ENCODE measurements at places on chromosomes 1 and 21. TPM values are rescaled to one million over a fixed set of nuclear protein-coding genes. Genes with fewer than 3 reads are reported as not detected.

DNA sequence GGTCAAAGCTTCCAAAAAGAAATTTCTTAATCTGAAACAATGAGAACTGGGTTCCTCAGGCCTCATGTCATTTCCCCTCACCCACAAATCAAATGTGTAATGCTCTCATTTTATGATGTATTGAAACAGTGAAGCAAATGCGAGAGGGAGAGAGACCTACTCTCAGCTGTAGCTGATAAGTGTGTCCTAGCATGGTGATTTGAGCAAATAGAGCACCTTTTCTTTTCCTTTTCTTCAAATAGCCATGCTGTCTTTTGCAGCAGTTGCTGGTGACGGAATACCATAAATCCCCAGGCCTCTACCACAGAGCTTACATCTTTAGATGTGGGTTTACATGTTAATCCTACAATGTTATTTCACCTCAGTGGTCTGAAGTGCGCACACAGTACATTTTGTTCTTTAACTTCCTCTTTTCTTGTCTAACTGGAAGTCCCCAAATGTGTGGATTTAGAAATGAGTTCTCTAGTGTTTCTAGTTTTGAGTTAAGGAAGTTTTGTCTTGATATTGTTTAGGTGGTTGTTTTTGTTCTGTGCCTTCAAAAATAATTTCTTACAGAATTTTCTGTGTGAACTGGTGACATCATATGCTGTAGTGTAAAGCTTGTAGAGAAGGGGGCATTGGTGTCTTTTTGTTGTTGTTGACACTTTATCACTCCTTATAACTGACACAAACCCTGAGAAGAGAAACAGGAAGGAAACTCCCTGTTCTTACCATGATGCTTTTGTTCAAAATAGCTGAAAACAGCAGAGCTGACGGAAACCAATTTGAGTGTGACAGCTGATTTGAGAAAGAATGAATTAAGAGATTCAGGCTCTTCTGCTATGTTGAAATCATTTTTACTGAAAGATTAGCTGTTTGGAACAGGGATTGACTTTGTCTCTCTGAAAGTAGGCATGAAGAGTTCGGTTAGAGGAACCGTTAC, 12.2 kb downstream of the SMAP2 start:
- H3K4me3 ChIP-seq: peak overlapping the region; percentile 22
- H3K27ac ChIP-seq: peak overlapping the region; percentile 91
- no peak for DNase-seq
- peaks cover 90% of the 10 kb centered on the region for H3K4me1 ChIP-seq
- H3K36me3 ChIP-seq: no peaks in the 10 kb centered on the region
- no peaks in the 10 kb centered on the region for H3K27me3 ChIP-seq

- H3K27ac ChIP-seq: no peak overlapping the region
- no peaks in the 10 kb centered on the region for H3K27me3 ChIP-seq
- H3K36me3 ChIP-seq: no peaks in the 10 kb centered on the region
- H3K4me3 ChIP-seq: no peak overlapping the region
- no peak for DNase-seq
Observed at GRCh38 chr1:108858230-108858950, 1.5 kb upstream of the AKNAD1 start.

DNA sequence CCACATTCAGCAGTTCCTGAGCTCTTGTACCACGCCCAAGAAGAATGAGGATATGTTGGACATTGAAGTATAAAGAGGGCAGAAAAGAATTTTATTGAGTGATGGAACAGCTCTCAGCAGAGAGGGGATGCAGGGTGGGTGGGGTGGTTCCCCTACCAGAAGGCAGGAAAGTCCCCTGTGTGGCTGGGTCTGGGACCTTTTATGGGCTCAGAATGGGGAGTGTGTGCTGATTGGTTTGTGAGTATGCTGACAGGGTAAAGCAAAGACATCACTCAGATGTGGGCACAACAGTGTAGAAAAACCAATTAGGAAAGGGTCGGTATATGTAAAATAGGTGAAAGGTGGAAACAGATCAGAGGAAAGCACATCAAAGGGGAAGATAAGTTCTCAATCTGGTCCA, 62.2 kb downstream of the SGIP1 start:
- H3K27ac ChIP-seq: no peak overlapping the region
- no peaks in the 10 kb centered on the region for H3K4me1 ChIP-seq
- H3K36me3 ChIP-seq: no peaks in the 10 kb centered on the region
- no peak overlapping the region for H3K4me3 ChIP-seq
- H3K27me3 ChIP-seq: no peaks in the 10 kb centered on the region
- no peak for DNase-seq

DNA sequence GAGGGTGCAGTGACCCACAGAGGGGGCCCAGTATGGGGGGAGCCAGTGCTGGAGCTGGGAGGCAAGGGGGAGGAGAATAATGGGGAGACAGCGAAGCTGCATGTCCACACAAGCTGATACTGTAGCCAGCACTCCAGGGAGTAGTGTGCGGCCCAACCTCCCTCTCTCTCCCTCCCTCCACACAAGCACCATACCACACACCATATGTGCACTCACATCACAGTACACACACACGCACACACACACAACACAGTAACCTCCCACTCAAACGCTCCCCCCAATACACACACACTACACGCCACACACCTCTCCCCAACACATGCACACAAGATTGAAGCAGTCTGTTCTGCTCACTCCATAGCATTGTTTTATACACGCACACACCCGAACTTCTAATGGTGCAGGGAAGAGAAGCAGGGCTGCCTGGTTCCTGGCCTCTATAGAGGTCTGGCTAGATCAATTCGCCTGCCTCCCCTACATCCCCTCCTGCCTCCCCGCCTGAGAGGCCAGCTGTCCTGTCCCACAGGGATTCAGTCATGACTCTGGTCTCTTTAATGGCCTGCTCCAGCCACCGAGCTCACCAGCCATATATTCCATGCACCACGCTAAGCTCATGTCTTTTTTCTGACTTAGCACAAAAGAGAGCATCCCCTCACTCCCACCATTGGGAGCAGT, 3.8 kb downstream of the NCDN start:
- H3K36me3 ChIP-seq: peaks cover 25% of the 10 kb centered on the region
- H3K27me3 ChIP-seq: no peaks in the 10 kb centered on the region
- peaks cover 15% of the 10 kb centered on the region for H3K4me1 ChIP-seq

GRCh38 chr1:22500471-22500870, 48.8 kb downstream of the ZBTB40 start:
- no peak overlapping the region for H3K27ac ChIP-seq
- no peak overlapping the region for H3K4me3 ChIP-seq
- H3K27me3 ChIP-seq: no peaks in the 10 kb centered on the region
- H3K4me1 ChIP-seq: peaks cover 22% of the 10 kb centered on the region

DNA sequence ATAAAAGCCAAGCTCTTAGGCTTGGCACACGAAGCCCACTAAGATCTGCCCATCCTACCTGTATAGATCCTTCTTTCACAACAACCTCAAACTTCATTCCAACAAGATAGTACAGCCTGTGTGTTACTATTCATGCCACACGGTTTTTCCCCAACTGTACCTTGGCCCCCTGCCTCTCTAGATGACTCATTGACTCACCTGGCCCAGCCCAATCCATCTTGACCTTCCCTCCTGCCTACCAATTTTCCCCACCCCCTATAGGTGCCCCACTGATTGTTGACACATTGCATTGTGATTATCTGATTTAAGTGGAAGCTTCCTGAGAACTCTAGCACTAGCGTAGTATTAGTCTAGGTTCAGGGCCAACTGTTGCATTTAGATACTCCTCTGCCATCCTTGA, 2.0 kb upstream of the CD101 start:
- H3K36me3 ChIP-seq: no peaks in the 10 kb centered on the region
- DNase-seq: no peak
- no peak overlapping the region for H3K4me3 ChIP-seq
- no peak overlapping the region for H3K27ac ChIP-seq

DNA sequence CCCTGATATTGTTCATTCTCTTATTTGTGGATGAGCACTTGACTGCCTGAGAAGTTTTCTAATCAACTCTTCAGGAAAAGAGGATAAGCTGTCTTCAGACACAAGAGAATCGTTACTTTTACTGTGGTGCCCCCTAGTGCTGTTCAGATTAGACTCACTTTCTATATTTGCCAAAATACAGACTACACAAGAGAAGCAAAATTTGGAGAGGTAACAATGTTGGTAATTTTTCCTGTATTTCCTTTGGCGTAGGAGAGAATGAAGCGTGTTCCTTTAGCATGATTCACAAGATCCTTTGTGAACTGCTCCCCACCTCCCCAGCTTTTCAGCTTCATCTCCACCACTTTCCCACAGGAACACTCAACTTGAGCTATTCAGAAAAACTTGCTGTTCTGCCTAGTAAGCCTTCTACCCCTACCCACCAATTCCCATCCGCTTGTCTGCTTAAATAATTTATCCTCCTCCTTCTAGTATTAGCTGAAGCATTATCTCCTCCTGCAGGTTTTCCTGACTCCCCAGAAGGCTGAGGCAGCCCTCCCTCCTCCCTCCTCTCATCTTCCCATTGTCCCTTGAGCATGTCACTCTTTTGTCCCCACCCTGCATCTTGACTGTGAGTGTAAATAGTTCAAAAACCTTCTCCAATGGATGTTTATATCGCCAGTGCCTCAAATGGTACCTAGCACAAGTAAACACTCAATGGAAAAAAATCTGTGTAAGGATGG, 4.5 kb downstream of the TNFSF4 start:
- no peak overlapping the region for H3K27ac ChIP-seq
- no peaks in the 10 kb centered on the region for H3K36me3 ChIP-seq
- H3K4me3 ChIP-seq: no peak overlapping the region
- no peak for DNase-seq

DNA sequence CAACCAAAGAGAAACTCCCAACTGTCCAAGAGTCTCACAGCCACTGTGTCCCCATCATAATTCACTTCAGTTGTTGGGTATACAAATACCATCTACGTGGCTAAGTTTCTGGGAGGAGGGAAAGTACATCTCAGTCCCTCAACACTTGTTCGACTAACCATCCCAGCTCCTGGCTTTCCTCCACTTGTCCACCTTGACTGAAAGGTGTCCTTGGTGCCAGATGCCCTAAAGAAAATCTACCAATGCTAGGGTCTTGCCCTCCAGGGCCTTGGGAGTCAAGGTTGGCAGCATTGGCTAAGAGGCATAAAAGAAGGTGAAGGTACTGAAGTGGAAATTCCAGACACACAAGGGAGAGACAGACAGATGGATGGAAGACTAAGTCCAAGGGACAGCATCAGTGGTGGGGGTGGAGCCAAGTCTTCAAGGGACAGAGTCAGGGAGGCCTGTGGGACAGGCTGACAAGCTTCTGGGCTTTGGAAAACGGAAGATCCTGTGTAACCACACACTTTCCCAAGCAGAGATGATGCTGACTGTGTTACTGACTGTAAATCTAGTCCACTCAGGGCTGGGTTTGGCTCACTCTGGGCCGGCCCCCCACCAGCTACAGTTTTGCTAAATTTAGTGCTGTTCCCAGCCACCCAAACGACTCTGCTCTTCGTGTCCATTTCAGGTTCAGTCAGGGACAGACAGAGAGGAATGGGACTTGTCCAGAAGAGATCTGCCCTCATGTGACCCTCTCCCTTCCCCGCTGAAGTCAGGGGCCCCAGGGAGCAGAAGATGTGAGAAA, 60.1 kb downstream of the CD34 start:
- H3K4me1 ChIP-seq: peaks cover 81% of the 10 kb centered on the region
- DNase-seq: no peak
- H3K27ac ChIP-seq: peak overlapping the region; percentile 60
- H3K27me3 ChIP-seq: no peaks in the 10 kb centered on the region
- H3K36me3 ChIP-seq: peaks cover 12% of the 10 kb centered on the region

Gene CDK18
- total RNA-seq: 36.6 TPM

- H3K27ac ChIP-seq: peak overlapping the region; percentile 31
- peaks cover 79% of the 10 kb centered on the region for H3K36me3 ChIP-seq
- H3K27me3 ChIP-seq: no peaks in the 10 kb centered on the region
- H3K4me3 ChIP-seq: no peak overlapping the region
- no peak for DNase-seq
Observed at GRCh38 chr1:86739648-86740509, 35.5 kb downstream of the SH3GLB1 start.

DNA sequence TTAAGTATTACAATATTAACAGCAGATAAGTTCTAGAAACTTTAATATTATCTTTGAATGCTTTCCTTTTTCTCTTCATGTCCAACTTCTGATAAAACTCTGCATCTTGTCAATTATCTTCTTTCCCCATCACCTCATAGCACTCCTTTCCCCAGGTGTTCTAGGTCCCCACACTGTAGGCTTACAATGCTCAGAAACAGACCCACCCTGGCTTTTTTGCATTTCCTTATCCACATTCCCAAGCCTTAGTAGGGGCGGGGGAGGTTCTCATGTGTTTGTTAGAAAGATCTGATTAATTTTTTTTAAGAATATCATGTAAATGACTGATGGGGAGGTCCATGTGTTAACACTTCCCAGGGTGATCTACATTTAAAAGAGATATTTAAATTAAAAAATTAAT, 63.9 kb downstream of the PLPPR4 start:
- DNase-seq: no peak
- H3K4me3 ChIP-seq: no peak overlapping the region
- no peaks in the 10 kb centered on the region for H3K36me3 ChIP-seq
- no peaks in the 10 kb centered on the region for H3K4me1 ChIP-seq
- no peaks in the 10 kb centered on the region for H3K27me3 ChIP-seq

GRCh38 chr1:33655496-33655895, 183.1 kb downstream of the ZSCAN20 start:
- H3K36me3 ChIP-seq: no peaks in the 10 kb centered on the region
- no peak overlapping the region for H3K27ac ChIP-seq
- no peak overlapping the region for H3K4me3 ChIP-seq
- DNase-seq: no peak
- H3K27me3 ChIP-seq: no peaks in the 10 kb centered on the region

- no peak overlapping the region for H3K27ac ChIP-seq
- H3K36me3 ChIP-seq: no peaks in the 10 kb centered on the region
- no peak overlapping the region for H3K4me3 ChIP-seq
- no peaks in the 10 kb centered on the region for H3K27me3 ChIP-seq
Observed at GRCh38 chr1:40362699-40363098, 10.8 kb upstream of the SMAP2 start.

Gene IGFN1
- total RNA-seq: 0.18 TPM

Gene CHI3L1
- total RNA-seq: 22.2 TPM

Measured in lower lobe of right lung (tissue), 2 donors.